ENCODE measurements at places on chromosomes 13 and 19.
A peak's percentile ranks its signal among the peaks of the same experiment; 100 is the strongest.

- DNase-seq: peak; percentile 72
These were observed at the start of gene LIN7B for GRCh38 chr19:49113762-49114629. Gene LIN7B (plus strand): TSS chr19:49114370. CDS start chr19:49114405, 35 bp downstream.

DNA sequence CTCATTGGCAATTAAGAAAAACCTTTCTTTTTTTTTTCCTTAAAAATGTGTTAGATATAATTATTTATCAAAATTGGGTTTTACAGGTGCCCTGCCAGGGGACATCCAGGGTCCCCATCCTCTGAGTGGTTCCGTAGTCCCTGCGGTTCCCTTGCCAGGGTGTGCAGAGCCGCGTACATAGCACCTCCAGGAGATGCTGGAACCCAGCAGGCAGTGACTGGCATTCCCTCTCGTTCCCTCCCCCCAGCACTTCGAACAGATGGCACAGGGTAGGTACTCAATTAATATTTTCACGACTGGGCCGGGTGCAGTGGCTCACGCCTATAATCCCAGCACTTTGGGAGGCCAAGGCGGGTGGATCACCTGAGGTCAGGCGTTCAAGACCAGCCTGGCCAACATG lies 82.0 kb downstream of the COL4A1 start:
- DNase-seq: no peak

- DNase-seq: peak; percentile 36
These were observed 266.4 kb downstream of the NALCN start for GRCh38 chr13:101149735-101150384.

- DNase-seq: no peak
These were observed 16.1 kb downstream of the MED16 start for GRCh38 chr19:876780-877314.

DNA sequence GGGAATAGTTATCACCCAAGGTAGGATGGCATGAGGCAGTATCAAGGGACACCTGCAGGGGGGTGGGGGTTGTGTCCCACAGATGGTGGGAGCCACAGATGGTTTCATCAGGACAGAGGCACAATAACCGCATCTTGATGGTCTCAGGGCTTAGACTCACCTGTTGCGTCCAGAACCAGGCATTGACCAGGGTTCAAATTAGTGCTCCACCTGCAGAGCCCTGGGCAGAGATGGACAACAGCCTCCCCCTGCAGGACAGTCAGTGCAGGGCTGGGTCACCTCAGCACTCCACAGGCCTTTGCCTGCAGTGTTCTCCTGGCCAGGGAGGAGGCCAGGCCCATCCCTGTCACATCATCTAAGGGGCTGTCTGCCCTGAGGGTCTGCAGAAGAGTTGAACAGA lies 14.5 kb upstream of the CEACAM1 start:
- DNase-seq: no peak

GRCh38 chr19:48516536-48516935 lies 4.9 kb upstream of the LMTK3 start:
- DNase-seq: no peak

DNA sequence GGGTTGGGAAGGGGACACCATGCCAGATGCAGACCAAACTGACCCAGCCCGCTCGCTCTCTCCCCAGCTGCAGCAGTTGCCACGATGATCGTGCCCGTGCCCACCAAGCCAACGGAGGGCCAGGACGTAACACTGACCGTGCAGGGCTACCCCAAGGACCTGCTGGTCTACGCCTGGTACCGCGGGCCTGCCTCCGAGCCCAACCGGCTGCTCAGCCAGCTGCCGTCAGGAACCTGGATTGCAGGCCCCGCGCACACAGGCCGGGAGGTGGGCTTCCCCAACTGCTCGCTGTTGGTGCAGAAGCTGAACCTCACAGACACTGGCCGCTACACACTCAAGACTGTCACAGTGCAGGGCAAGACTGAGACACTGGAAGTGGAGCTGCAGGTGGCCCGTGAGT lies 8.8 kb downstream of the CEACAM16 start:
- no peak for DNase-seq

DNA sequence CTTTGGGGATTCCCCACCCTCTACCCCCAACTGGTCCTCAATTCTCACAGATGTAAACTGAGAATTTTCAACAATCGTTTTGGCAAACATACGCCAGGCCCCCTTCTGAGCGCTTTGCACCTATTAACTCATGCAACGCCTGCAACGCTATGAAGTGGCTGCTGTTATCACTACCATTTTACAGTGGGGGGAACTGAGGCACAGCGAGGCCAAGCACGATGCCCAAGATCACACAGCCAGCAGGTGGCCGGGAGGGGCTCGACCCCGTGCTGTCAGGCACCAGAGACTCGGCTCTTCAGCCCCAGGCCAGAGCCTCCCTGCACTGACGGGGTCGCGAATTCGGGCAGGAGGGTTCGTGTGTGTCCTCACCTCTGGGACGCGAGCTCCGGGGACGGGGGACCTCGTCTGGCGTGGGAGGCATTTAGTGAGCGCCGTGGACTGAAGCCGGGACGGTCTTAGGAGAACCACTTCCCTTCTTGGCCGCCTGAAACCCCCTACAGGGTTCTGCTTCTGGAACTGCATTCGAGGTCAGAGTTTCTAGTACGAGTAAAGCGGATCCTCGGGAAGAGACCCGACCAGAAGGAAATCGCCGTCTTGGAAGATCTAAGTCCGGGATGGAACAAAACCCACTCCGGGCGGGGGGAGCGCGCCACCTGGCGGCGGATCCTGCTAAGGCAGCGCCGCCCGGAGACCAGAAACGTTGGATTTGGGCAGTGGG lies 21.0 kb downstream of the ZNF114 start:
- DNase-seq: peak; percentile 58

DNA sequence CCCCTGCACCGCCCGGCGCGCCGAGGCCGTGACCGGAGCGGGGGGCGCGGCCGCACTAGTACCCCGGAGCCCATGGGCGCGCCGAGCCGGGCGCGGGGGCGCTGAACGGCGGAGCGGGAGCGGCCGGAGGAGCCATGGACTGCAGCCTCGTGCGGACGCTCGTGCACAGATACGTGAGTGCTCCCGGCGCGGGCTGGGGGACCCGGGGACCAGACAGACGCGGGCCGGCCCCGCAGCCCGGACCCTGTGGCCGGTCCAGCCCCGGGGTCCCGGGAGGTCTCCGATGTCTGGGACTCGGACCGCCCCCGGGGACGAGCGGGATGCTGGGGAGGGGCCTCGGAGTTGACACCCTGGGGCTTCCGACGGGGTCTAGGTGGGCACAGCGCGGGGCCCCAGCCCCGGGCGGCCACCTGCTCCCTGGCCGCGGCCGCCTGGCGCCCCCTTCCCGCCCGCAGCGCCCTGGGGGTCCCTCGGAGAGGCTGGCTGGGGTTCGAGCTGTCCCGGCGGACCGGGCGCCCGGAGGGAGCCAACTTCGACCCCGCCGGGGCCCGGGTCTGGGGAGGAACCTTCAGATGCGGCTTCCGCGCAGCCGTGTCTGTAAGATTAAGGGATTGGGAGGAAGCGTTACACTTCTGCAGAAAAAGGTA lies 568 bp downstream of the ATP11A start:
- DNase-seq: peak; percentile 69

- no peak for DNase-seq
These were observed 2.2 kb upstream of the CLEC17A start for GRCh38 chr19:14580623-14581237.

DNA sequence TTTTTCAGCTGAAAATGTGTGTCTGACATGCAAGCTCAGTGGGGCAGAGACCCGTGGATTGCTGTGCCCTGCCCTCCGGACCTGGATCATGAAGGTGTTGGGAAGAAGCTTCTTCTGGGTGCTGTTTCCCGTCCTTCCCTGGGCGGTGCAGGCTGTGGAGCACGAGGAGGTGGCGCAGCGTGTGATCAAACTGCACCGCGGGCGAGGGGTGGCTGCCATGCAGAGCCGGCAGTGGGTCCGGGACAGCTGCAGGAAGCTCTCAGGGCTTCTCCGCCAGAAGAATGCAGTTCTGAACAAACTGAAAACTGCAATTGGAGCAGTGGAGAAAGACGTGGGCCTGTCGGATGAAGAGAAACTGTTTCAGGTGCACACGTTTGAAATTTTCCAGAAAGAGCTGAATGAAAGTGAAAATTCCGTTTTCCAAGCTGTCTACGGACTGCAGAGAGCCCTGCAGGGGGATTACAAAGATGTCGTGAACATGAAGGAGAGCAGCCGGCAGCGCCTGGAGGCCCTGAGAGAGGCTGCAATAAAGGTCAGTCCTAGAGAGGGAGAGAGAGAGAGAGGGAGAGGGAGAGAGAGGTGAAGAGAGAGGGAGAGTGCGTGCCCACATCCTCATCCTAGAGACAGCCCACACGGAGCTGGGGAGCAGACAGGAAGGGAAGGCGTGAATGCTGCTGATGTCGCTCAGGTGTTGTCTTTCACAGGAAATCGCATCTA lies 5.1 kb upstream of the DCUN1D2 start:
- DNase-seq: no peak

GRCh38 chr13:23667750-23668149 lies 97.5 kb downstream of the TNFRSF19 start:
- no peak for DNase-seq

GRCh38 chr13:105774739-105775460 lies 760.6 kb downstream of the EFNB2 start:
- DNase-seq: no peak

- peak; percentile 99 for DNase-seq
These were observed 524 bp upstream of the KHSRP start for GRCh38 chr19:6424939-6425731.

DNA sequence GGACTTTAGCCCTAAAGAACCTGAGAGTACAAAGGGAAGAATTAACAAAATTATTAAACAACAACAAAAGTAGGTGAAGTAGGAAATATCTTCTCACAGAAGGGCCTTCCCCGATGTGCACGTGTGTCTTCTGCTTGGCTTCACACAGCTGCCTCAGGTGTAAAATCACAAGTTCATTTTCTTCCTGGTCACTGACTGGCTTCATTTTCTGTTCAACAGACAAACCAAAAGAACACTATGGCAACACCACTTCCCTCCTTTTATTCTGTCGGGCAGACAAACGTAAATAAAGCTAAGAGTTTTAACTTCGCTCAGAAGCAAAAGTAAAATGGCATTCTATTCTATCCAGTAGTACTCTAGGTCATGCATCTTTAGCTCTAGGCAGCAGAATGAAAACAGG lies 140.9 kb downstream of the TBC1D4 start:
- no peak for DNase-seq

DNA sequence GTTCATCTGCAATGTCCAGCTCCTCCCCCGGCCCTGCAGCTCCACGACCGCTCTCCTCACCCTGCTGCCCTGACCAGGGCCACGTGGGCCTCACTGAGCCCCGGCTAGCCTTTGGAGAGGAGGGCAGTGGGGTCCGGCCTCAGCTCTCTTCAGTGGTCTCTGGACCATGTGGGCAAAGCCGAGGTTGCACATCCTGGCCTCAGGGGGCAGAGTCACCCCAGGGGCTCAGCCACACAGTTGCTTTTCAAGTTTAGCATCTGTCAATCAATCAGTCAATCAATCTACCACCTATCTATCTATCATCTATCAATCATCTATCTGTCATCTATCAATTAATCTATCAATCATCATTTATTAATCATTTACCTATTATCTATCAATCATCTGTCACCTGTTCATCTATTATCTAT lies 3.0 kb upstream of the DIRAS1 start:
- no peak for DNase-seq

GRCh38 chr13:36362914-36363313 lies 16.7 kb upstream of the SPART start:
- no peak for DNase-seq

- DNase-seq: peak; percentile 30
These were observed 703 bp downstream of the KLF16 start for GRCh38 chr19:1862424-1863327.

GRCh38 chr13:27252467-27252866 lies 1.1 kb downstream of the RPL21 start:
- DNase-seq: no peak

DNA sequence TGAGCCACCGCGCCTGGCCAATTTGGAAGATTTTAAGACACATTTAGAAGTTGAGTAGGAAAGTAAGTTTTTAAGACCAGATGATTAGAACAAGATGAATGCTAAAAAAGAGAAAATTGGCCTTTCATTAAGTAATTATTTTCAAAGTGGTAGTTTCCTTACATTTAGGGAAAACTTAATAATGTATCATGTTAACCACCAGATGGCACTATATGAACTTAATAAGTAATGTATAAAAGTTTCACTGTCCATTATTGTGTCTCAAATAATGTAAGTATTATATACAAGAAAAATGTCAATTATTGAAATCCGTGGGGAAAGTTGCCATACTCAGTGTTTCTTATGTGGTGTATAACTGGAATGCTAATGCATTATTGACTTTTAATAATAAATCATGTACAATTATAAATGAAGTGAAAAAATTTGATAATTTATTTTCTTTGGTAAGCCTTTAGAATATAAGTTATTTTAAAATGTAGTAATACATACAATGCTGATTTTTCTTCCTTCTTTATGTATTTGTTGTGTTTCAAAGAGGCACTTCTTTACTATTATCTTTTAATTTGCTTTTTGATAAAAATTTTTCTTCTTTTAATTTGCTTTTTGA lies 29.2 kb downstream of the COG6 start:
- DNase-seq: peak; percentile 66

- no peak for DNase-seq
These were observed 204.7 kb downstream of the FGF14 start for GRCh38 chr13:102197193-102197592.

DNA sequence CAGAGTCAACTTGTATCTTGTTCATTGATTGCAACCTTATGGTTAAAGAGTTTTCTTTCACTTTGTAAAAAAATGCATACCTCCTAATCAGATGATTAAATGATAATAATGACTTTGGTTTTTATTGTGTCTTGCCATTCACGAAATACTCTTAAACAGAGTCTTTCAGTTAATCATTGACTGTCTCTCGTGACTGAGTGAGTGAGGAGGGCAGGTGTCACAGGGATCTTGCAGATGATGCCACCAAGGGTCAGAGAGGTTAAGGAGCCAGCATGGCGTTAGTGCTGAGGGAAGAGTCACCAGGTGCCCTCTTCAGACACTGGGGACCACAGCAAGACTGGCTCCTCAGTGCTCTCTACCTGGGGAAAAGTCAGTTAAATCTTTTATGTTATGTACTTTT lies 8.0 kb downstream of the GPATCH1 start:
- DNase-seq: no peak

DNA sequence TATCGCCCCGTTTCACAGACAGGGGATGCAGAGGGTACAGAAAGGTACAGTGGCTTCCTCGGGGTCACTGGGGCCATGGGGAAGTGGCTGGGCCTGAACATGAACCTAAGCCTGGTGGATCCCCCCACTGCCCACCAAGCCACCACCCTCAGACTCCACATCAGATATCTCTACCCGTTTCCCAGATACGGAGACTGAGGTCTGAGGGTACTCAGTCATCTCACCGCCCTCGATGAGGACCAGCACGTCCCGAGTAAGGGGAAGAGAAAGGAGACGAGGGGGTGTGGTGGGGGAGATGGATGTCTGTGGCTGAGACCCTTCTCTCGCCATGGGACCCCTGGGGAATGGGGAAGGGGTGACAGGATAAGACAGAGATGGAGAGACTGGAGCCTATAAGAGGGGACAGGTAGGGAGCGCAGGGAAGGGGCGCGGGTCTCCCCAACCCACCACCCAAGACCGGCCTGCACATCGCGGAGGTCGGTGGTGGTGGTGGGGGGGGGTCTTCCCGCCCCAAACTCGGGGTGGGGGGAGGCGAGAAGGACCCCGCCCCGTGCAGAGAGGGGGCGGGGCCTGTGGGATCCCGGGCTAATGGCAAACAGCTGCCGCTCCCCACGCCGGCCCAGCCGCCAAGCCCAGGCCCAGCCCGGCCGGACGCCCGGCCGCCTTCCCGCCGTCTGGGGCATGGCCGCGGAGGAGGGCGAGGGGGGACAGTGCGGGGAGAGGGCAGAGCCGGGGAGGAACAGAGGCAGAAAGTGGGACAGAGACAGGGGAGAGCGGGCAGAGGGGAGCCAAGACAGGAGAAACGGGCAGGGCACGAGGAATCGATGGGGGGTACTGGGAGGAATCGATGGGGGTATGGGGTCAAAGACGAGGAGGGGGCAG lies 698 bp downstream of the KANK2 start:
- DNase-seq: peak; percentile 54
